Suprapubic skin (tissue), 4 donors: ENCODE measurements at places on chromosomes 13 and 19. TPM values are rescaled to one million over a fixed set of nuclear protein-coding genes. Genes with fewer than 3 reads are reported as not detected.

Gene ZNF534
- total RNA-seq, result not detected

Gene TSKS
- total RNA-seq, result not detected

Gene PRR19
- total RNA-seq, result 0.73 TPM

DNA sequence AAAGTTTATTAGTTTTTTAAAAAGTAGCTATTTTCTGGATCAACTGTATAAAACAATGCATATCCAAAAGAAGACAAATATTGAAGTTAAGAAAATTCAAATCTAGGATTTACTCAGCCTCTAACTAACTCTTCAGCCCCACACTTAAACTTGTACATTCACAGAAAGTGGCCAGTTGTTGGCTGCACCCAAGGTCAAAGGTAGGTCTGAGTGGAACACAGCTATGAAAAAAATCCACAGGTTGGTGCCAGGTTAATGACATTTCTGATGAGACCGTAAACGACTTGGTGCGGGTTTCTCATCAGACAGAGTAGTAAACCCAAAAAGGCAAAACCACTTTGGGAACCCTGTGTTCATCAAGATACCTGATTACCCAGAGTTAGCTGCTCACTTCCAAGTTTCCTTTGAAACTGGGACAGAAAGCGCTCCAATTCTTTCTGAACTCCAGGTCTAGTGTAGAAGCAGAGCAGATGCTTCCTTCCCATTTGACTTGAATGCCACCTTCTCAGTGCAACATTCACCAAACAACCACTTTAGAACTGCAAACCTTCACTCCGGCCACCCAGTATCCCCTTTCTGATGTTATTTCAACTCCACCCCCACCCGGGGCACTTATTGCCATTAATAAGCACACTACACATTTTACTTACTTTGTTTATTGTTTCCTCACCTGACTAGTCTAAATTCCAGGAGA, 208.3 kb upstream of the STARD13 start:
- no peak for DNase-seq

- no peak for DNase-seq
Measured at GRCh38 chr13:94210816-94211215, 268.7 kb downstream of the DCT start.

DNA sequence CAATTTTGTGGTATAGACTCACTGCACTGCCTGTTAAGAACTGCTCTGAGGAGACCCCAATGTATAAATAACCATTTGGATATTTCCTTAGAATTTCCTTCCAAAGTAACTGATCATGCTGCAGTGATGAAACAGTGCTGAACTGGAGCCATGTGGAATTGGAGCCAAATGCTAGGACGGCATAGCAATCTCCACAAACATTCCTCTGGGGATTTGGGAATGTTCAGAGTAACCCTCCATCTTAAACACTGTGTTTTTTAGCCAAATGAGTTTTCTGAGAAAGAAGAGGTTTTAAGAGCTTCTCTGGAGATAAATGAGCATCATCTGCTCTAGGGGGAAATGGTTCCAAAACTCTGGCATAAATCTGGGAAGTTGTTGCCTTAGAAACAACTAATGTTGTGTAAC, 98.2 kb downstream of the OLFM4 start:
- no peak for DNase-seq
